ENCODE measurements at places on chromosomes 6 and 20. TPM values are rescaled to one million over a fixed set of nuclear protein-coding genes. Genes with fewer than 3 reads are reported as not detected.
A peak's percentile ranks its signal among the peaks of the same experiment; 100 is the strongest.

DNA sequence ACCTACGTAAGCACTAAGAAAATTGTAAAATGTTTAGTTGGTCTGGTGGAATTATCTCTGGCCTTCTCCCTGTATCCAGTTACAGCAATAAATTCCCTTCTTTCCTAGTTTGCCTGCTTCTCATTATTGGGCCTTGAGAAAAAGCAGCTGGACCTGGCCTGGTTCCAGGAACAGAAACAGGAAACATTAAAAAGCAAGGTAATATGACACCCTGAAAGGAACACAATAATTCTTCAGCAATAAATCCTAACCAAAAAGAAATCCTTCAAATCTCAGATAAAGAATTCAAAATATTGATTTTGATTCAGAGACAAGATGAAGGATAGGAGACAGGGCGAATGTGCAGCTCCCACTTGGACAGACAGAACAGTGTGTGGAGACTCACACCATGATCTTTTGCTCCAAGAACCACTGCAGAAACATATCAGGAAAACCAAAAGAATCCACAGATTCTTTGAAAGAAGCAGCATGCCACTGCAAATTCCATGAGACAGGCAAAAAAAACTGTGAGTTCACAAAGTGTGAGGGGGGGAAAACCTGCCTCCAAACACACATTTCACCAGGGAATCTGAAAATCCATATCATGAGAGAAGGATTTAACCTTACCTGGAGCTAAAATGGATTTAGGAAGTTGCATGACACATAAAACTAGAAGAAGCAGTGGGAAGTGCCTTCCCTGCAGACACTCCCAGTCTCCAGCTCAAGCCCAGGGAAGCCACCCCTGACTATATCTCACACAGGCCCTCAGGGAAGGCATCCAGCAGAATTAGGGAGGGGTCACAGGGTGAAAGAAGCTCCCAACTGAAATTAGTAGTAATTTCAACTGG lies 28.9 kb downstream of the TREM1 start:
- no peak for DNase-seq

The NAA20 gene
- 58.6 TPM for total RNA-seq

DNA sequence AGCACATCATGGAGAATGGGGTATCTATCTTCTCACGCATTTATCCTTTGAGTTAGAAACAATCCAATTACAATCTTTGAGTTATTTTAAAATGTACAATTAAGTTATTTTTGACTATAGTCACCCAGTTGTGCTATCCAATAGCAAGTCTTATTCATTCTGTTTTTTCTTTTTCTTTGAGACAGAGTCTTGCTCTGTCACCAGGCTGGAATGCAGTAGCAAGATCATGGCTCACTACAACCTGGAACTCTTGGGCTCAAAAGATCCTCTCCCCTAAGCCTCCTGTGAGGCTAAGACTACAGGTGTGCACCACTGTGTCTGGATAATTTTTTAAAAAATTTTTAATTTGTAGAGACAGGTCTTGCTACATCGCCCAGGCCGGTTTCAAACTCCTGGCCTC lies 201.5 kb upstream of the ZNF217 start:
- DNase-seq: no peak

The CFAP206 gene
- total RNA-seq: not detected

DNA sequence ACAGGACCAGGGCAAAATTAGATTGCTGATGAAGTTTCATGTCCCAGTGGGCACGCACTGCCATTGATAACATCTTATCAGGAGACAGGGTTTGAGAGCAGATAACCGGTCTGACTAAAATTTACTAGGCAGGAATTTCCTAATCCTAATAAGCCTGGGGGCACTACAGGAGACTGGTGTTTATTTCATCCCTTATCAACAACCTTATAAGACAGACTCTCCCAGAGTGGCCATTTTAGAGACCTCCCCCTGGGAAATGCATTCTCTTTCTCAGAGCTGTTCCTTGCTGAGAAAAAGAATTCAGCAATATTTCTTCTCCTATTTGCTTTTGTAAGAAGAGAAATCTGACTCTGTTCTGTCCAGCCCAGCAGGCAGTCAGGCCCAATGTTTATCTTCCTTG lies 423.4 kb upstream of the IMPG1 start:
- DNase-seq: no peak

GRCh38 chr20:19423900-19424620 lies 211.6 kb downstream of the SLC24A3 start:
- no peak for DNase-seq

The SLC22A7 gene
- total RNA-seq: not detected

GRCh38 chr6:113920663-113921267 lies 50.2 kb downstream of the HDAC2 start:
- DNase-seq: no peak

The TFAP2C gene
- total RNA-seq: not detected

- DNase-seq: no peak
Measured at GRCh38 chr6:142374965-142375733, 73.3 kb downstream of the ADGRG6 start.

DNA sequence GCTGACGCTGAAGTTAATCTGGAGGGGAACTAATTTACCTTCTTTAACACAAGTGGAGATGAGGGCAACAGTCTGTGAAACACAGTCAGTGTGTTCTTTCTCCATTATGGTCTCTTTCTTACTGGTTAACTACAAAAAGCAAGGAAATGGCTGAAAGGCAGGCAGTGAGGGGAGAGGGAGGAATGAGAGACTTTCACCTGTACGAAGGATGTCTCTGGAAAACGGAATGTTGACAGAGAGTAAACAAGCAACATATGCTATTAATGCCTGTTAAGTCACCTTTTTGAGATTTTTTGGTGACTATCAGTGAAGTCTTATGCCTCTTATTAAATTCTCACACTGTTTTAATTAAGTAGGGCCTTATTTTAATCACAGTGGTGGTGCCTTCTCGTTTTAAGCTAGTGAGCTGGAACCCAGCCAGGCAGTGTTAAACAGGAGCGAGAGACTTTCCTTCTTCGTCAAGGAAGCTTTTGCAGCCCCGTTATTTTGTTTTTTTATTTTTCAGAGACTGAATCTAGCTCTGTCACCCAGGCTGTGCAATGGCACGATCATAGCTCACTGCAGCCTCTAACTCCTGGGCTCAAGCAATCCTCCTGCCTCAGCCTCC lies 165.6 kb downstream of the ATXN1 start:
- no peak for DNase-seq

DNA sequence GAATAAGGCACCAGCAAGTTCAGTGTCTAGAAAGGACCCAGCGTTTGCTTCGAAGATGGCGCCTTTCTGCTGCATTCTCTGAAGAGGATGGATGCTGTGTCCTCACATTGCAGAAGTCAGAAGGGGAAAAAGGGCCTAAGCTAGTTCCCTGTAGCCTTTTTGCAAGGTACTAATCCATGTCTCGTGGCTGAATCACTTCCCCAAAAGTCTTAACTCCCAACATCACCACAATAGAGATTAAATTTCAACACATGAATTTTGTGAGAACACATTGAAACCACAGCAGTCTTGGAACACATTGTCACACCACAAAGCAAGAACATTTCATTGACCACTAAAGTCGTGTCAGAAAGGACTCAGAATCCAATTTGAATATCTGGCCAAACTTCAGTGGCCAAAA lies 42.1 kb downstream of the KLHL31 start:
- no peak for DNase-seq

- peak; percentile 57 for DNase-seq
Measured at GRCh38 chr6:90109141-90109540, 187.5 kb downstream of the BACH2 start.

DNA sequence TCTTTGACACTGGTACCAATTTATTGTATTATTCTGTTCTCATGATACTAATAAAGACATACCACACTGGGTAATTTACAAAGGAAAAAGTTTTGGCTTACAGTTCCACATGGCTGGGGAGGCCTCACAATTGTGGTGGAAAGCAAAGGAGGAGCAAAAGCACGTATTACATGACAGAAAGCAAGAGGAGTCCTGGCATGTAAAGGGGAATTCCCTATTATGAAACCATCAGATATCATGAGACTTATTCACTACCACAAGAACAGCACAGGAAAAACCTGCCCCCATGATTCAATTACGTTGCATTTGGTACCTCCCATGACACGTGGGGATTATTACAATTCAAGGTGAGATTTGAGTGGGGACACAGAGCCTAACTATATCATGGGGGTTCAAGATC lies 43.4 kb downstream of the SLC22A2 start:
- no peak for DNase-seq

DNA sequence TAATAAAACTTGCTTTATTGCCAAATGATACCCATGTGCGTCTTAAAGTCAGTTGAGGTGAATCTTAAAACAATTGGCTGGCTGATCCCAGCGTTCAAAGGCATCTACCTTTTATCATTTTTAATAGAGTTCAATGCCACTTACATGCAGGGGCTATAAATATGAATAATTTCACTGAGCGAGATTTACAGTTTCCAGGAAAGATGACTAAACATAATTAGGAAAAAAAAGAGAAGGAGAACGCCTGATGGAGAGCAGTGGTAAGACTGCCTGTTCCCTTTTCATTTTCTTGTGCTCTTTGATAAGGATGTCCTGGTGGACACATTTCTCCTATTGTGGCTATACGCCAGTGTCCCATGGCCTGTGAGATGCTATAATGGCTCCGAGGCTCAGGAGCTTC lies 139.9 kb upstream of the SLC22A23 start:
- no peak for DNase-seq

The RNF39 gene
- total RNA-seq: not detected

- DNase-seq: no peak
Measured at GRCh38 chr6:134721060-134721405, 228.9 kb downstream of the ALDH8A1 start.

DNA sequence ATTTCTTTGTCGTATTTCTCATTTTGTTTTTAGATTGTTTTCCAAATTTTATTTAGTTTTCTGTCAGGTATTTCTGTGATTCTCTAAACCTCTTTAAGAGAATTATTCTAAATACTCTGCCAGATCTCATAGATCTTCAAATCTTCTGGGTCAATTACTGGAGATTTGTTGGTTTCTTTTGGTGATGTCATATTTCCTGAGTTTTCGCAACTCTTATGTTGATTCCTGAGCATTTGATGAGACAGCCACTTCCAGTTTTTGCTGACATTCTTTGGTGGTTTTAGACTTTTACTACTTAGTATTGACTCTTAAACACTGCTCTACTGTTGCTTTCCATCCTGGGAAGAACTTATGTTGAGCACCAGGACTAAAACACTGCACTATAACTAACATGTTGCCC lies 21.9 kb downstream of the ADGB start:
- DNase-seq: no peak

GRCh38 chr6:155274106-155274505 lies 10.3 kb downstream of the CLDN20 start:
- no peak for DNase-seq

The DNAJC5 gene
- 34.3 TPM for total RNA-seq

DNA sequence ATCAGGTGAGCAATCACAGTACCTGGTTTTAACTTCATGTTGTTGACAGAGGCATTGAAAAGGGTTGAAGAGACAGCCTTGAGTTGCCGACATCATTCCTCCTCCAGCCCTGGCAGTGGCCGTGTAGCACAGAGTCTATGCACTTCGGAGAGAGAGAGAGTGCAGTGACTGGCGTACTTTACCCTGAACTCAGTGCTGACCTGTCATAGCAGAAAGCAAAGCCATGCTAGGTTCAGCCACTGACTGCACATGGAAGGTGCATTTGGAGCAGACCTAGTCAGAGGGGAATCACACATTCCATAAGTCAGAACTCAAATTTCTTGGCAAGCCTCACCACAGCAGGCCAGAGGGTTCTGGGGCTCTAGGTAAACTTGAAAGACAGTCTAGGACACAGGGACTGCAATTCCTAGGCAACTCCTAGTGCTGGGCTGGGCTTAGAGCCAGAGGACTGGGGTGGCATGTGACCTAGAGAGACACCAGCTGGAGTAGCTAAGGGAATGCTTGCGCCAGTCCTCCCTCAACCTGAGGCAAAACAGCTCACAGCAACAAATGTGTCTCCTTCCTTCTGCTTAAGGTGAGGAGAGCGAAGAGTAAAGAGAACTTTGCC lies 69.1 kb downstream of the ELOVL4 start:
- DNase-seq: no peak

The ISM1 gene
- 0.48 TPM for total RNA-seq

GRCh38 chr6:72621291-72622093 lies at the start of gene KCNQ5:
KCNQ5 (plus strand) TSS chr6:72622064.
- peak; percentile 35 for DNase-seq

The CHMP4B gene
- 94.1 TPM for total RNA-seq

- DNase-seq: no peak
Measured at GRCh38 chr6:149031201-149031858, 284.5 kb downstream of the UST start.

The PTGIS gene
- total RNA-seq: 0.21 TPM

The CPXM1 gene
- total RNA-seq: 2.7 TPM

The C4B gene
- total RNA-seq: 2.9 TPM

- DNase-seq: peak; percentile 79
Measured at GRCh38 chr6:27582928-27583725, 110.2 kb upstream of the ZNF184 start.

The KIAA0408 gene
- total RNA-seq: 2.7 TPM

GRCh38 chr6:3696525-3697088 lies 54.9 kb downstream of the PXDC1 start:
- no peak for DNase-seq

GRCh38 chr6:3085074-3085473 lies 16.8 kb downstream of the RIPK1 start:
- no peak for DNase-seq

DNA sequence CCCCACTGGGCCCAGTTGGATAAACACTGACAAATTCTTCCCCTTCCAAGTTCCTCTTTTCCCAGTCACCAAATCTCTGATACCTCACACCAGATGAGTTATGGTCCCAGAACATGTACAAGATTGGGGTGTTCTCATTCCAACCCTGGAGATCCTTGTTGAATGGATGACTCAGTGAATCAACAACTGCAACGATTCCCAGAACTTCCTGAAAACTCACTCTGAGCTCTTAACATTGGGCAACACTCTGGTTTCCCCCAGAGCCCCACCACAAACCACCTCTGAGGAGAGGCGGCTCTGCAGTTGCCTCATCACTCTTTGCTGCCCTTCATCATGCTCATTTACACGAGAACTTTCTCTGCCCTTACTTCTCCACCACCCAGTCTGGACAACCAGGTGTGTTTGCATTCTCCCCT lies 115.2 kb downstream of the MRPL14 start:
- DNase-seq: no peak

The ZSCAN23 gene
- total RNA-seq: 1.9 TPM

The MUC21 gene
- total RNA-seq: not detected

DNA sequence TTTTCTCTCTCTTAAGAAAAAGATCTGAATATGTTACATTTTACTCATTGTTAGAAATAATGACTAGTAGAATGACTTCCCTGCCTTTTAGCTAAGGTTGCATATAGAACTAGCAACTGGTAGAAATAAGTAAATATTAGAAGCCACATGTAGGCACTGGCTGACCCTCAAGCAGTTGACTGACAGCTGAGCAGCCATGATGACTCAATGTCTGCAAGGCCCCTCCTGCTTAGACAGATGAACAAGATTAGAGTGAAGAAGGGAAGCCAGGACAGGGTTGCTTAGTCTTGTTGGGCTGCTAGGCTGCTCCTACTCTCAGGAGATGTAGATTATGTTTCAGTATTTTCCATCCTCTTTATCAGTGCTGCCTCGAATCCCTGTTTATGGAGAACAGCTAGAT lies 6.5 kb downstream of the MEP1A start:
- no peak for DNase-seq

The CCHCR1 gene
- total RNA-seq: 39.7 TPM
